Fibroblast of skin of scalp (primary cell): ENCODE measurements at places on chromosomes 3 and 15.

DNA sequence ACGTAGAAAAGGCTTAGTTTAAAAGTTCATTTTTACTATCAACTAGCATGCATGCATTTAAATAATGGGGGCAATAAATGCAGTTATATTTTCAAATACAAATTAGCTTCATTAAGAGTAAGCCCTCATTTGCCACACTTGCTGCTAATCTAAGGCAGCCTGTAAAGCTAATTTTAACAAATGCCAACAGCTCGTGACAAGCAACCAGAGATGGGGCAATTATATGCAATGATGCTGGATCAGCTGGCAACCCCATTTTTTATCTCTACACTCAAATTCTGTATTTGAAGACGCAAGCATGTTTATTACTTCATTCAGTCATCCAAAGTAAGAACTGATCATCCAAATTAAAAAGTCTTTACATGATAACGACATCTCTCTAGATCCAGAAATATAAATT, 12.1 kb downstream of the RFTN1 start:
- no peak for DNase-seq

- no peak for DNase-seq
Observed at GRCh38 chr3:133655731-133656515, 5.8 kb downstream of the TOPBP1 start.

DNA sequence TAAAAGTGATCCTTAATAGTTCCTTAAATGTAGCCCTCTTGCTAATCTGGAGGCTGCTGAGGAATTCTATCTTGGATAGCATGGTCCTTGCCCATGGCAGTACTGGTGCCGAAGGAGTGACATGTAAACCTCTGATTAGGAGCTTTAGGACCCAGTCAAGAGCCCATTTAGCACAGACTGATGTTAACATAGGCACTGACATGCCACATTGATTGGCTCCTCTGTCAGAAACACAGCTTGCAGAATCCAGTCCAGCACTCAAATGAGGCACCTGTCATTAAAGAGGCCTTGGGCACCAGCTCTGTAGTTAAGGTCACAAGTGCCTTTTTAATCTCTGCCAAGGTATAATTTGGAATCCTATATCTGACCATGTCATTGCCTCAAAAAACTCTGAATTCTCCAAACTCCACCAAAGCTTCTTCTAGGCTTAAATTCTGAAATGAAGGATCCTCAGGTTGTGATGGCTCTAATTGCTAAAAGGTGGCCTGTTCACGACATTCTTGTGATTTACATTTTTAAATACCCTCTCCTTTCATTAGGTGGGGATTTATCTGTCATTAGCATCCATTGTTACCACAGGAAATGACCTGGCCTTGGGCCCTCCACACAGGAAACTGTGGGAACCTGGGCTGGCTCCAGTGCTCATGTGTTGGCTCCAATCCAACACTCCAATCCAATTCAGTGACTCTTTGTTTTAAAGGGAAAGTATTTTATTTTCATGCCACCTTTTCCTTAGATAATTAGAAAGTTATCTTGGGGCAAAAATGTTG, 57.3 kb upstream of the RNF7 start:
- peak; percentile 43 for DNase-seq

DNA sequence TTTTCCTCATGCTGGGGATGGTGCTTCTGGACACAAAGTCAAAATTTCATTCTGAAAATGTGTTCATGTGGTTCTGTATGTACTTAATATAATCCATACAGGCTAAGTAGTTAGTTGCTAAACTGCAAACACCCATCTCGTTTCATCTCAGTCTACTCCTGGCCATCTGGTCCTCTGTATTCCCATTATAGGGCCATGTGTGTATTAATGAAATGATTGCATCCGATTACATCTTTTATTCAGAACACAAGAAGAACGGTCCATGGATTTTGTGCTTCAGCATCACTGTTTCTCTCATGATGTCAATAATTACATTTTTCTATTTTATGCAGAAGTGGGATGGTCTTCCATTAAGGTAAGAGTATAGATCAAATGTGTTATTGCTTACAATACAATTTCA, 6.1 kb upstream of the GJD2 start:
- DNase-seq: no peak

GRCh38 chr15:73585871-73586654, 47.1 kb downstream of the NPTN start:
- no peak for DNase-seq

DNA sequence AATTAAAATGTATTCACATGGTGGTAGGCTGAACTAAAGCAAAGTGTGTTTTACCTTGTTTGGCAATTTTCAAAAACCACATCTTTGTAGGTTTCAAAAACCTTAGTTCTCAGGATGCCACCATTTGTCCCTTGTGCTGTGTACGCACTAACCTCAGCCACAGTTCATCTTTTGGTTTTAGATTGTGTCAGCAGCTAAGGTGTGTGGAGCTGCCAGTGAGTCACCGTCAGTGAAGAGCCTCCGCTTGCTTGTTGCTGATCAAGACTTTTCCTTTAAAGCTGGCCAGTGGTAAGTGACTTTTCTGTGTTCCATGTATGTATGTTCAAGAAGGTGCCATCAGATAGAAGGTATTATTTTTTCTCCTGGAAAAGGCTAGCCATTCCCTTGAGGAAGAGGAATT, 21.1 kb downstream of the OXNAD1 start:
- no peak for DNase-seq

DNA sequence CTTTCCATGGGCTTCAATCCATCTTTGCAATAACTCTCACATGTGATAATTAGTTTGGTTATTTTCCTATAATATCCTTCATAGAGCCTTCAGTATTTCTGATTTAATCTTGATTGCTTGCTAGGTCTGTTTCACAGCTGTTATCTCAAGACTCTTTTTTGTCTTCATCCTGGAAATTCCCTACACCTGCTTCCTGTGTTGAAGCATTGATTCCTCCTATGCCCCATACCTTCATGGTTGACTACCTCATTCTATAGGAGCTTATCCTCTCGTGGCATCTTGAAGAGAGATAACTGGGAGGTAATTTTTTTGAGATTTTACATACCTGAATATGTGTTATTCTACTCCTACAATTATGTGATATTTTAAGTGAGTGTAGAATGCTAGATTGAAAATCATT, 26.7 kb downstream of the PIK3CA start:
- no peak for DNase-seq

DNA sequence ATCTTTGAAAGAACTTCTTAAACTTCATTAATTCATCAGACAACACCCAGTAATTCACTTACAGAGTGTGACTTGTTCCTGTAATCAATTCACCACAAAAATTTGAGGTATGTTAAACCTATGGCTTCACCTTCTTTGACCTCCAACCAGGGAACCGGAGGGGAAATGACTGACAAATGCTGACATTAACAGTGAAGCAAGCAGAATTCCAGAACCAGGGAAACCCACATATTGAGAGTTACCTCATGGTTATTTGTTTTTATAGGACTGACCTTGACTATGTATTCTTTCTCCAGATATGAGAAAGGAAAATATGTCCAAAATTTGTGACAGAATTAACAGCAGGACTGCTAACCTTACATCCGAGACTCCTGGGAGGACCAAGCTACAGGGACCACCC, 2.7 kb downstream of the P3H2 start:
- peak; percentile 51 for DNase-seq

- peak; percentile 38 for DNase-seq
Observed at GRCh38 chr3:27353221-27353620, 16.0 kb downstream of the NEK10 start.

DNA sequence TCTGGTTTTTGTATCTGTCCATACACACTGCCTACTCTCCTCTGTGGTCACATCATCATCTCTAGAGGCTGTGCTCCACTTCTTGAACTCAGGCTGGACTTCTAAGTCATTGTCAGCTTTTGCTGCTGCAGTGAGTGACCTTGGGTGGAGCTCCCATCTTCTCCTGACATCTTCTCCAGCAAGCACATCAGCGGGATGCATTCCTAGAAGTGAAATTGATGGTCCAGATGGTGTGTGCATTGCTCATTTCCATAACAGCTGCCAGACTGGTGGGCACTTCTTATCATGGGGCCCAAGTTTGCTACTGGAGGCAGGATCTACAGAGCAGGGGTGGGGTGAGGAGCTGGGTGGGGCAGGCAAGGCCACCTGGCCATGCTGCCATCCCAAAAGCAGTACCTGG, 109.9 kb downstream of the DNAJB8 start:
- no peak for DNase-seq

- peak; percentile 56 for DNase-seq
Observed at GRCh38 chr15:70597056-70597603, 166.2 kb downstream of the UACA start.

- DNase-seq: peak; percentile 57
Observed at GRCh38 chr15:95887666-95888390, 442.7 kb upstream of the NR2F2 start.

- DNase-seq: peak; percentile 29
Observed at GRCh38 chr3:89419647-89420241, 312.3 kb downstream of the EPHA3 start.

- DNase-seq: no peak
Observed at GRCh38 chr3:84023842-84024241, 934.9 kb upstream of the CADM2 start.

DNA sequence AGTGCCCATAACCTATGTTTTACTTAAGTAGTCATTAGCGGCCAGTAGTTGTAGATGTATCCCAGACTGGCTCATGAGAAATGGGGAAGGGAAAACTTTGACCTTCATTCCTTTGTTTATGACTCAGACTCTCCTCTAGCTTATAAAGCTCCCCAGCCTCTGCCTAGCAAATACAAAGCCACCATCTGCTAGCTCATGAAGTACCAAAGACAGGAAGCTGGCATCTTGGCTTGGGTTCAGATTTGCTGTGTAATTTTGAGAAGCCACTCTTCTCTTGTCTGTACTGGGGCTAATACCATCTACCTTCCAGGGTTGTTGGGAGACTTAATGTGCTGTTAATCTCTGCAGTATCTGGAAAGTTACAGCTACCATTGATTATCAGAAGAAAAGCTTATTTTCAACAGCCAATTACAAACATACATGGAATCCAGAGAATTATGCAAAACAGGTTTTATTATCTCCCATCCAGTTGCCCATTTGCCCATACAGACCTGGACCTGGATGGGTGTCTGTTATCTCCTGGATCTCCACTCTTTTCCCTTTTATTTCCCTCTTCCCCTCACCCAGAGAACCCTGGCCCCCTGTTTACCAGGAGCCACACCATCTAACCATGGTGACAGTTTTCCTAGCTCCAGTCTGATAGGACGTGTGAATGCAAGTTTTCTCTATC, 153.8 kb downstream of the SEMA6D start:
- peak; percentile 85 for DNase-seq

GRCh38 chr15:98850961-98851572, 156.5 kb downstream of the PGPEP1L start:
- peak; percentile 68 for DNase-seq

GRCh38 chr15:28105224-28105791, 6.2 kb upstream of the OCA2 start:
- no peak for DNase-seq

DNA sequence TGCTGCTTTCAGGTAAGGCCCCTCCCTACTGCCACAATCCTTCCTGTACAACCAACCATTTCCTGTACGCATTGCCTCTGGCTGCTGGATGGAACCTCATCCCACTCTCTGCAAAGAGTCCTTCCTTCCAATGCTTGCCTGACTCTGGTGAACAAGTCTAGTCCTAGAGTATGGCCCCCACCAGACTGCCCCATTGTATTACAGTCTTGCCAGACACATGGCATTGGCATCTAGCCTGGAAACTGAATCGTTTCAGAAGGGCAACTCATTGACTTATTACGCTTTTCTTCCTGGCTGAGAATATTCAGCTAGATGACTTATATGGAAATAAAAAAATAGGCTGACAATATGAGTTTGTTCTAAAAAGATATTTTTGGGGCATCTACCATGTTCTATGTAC, 170.3 kb downstream of the SUCLG2 start:
- DNase-seq: no peak

DNA sequence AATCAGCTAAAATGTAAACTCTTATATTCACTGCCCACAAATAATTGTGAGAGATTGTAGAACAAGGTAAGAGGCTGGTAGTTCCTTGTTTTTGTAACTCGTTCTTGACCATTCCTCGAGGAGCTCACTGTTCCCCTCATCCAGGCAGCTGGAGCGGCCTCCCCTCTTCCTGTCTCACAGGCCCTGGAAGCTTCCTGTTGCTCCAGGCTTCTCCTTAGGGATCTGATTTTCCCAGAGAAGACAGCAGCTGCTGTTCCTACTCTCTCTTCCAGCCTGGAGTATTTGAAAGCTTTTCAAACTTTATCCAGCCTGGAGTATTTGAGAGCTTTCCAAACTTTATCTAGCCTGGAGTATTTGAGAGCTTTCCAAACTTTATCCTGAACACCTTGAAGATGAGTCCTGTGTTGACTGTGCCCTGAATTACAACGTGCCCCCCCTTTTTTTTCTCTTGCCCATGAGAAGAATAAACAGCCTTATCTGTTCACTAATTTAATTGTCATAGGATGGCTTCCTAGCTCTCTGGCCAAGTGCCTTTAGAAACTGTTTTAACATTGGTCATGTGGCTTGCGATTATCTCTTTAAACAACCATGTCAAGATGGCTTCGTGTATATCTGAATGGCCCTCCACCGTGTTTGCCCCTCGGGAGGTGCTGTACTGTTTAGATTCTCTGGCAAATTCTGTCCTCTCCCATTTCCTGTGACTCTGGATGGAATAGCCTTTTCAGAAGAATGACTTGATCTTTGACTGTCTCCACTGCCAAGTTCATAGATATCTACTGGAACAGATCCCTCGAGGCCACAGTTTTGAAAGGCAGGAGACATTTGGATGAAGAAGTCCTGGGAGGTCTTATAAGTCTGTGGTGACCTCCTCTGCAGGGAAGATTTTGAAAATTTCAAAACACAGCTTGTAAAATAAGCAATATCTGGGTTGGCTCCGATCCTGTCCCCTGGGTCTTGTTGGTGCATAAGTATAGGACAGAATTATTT, 4.8 kb downstream of the ADAMTSL3 start:
- no peak for DNase-seq

GRCh38 chr15:65077981-65078352, 1.4 kb downstream of the KBTBD13 start:
- peak; percentile 53 for DNase-seq

GRCh38 chr3:136651581-136651980, 100.6 kb downstream of the STAG1 start:
- DNase-seq: no peak

GRCh38 chr3:49661281-49661680, 12.9 kb upstream of the APEH start:
- no peak for DNase-seq

- DNase-seq: no peak
Observed at GRCh38 chr15:85757939-85758654, 36.6 kb downstream of the KLHL25 start.

GRCh38 chr3:51983578-51984268, 388 bp downstream of the ACY1 start:
- DNase-seq: no peak

DNA sequence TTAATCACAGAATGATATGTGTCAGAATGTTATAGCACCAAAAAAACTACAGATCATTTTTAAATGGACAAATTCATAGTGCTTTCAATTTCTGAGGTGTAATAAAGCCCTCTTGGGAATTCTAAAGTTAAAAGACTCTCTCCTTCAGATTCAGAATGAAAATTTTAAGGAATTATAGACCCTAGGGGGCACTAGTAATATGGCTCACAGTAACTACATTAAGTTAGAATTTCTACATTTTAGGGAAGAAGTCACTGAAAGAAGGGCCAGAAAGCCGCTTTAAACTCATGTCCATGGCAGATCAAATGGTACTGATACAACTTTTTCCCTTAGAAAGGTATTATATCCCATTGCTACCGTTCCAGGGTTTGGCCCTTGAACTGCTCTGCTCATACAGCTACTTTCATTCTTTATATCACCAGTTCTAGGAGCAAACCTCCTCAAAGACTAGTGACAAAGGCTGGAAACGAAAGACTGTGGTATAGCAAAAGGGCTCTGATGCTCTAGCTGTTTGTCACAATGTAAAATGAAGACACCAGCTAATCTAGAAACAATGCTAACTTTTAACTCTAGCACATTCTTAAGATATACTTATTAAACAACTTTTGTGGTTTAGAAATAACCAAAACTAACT, 18.1 kb downstream of the DAZL start:
- peak; percentile 42 for DNase-seq
